ENCODE measurements at places on chromosomes 7 and 10. TPM values are rescaled to one million over a fixed set of nuclear protein-coding genes. Genes with fewer than 3 reads are reported as not detected.

EPDR1 gene
- 0.39 TPM for total RNA-seq

URGCP gene
- 26.8 TPM for total RNA-seq

AKAP9 gene
- 41.8 TPM for total RNA-seq

ACSM6 gene
- not detected for total RNA-seq

VSTM4 gene
- total RNA-seq, result 0.07 TPM

TDRD1 gene
- total RNA-seq, result not detected

IQUB gene
- not detected for total RNA-seq

TBRG4 gene
- total RNA-seq, result 56.7 TPM

TMEM196 gene
- not detected for total RNA-seq

SLC39A12 gene
- total RNA-seq, result not detected

VENTX gene
- total RNA-seq, result not detected

GARIN1A gene
- total RNA-seq, result 3.6 TPM

TLX1 gene
- total RNA-seq, result not detected

ODAD2 gene
- total RNA-seq, result 4.4 TPM

PRPS1L1 gene
- not detected for total RNA-seq

LRIT1 gene
- not detected for total RNA-seq

NOBOX gene
- total RNA-seq, result not detected

TSPAN13 gene
- 42.2 TPM for total RNA-seq

NUTM2A gene
- total RNA-seq, result 0.14 TPM

CACNA2D1 gene
- total RNA-seq, result 42.1 TPM

FLNC gene
- 81.8 TPM for total RNA-seq

NPTX2 gene
- 0.53 TPM for total RNA-seq

GPNMB gene
- total RNA-seq, result 0.33 TPM

SOSTDC1 gene
- total RNA-seq, result not detected

ITPRID1 gene
- not detected for total RNA-seq

DIP2C gene
- total RNA-seq, result 10.7 TPM

GBX1 gene
- not detected for total RNA-seq

CAMK2G gene
- total RNA-seq, result 28.1 TPM

HABP2 gene
- not detected for total RNA-seq

Measured in endothelial cell of umbilical vein (primary cell).